Smooth muscle cell of the coronary artery (primary cell): ENCODE measurements at places on chromosomes 2 and 18. TPM values are rescaled to one million over a fixed set of nuclear protein-coding genes. Genes with fewer than 3 reads are reported as not detected.

Gene CHST9
- total RNA-seq = not detected in 2 replicates

Gene CCNYL1
- 5.9 and 14.1 TPM in 2 replicates for total RNA-seq

Gene DDX1
- total RNA-seq = 47.6 and 84.3 TPM in 2 replicates

Gene SAG
- total RNA-seq = not detected in 2 replicates

Gene VWC2L
- total RNA-seq = not detected in 2 replicates

Gene CD207
- total RNA-seq = not detected in 2 replicates

Gene FER1L5
- total RNA-seq = 0.30 and 0.70 TPM in 2 replicates

Gene MC4R
- total RNA-seq = not detected in 2 replicates

Gene RASGRP3
- 2.9 and 4.1 TPM in 2 replicates for total RNA-seq

Gene CNDP1
- total RNA-seq = not detected in 2 replicates

Gene IL37
- not detected in 2 replicates for total RNA-seq

Gene TSHZ1
- 1.7 and 6.9 TPM in 2 replicates for total RNA-seq
